Osteoblast (primary cell): ENCODE measurements at places on chromosomes 12 and 14. TPM values are rescaled to one million over a fixed set of nuclear protein-coding genes. Genes with fewer than 3 reads are reported as not detected.

DNA sequence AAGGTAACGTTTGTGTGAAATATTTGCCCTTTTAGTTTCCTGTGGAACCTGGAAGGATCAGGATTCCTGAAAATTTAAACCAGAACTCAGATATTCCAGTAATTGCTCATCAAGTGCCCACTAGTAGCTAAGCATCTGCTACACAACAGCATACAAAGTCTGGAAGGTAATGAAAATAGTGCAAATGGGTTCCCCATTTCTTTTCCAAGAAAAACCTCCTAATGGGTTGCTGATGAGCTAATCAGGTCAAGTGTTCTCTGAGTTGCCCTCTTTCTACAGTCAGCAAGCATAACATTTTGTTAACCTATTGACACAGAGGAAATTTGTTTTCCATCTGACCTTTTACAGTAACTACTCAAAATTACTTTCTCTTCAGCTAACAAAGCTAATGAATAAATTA lies 83.6 kb upstream of the PMCH start:
- DNase-seq, result no peak
- H3K4me1 ChIP-seq, result no peaks in the 10 kb centered on the region
- no peak overlapping the region for H3K4me3 ChIP-seq
- no peak overlapping the region for H3K27ac ChIP-seq
- H3K27me3 ChIP-seq, result no peaks in the 10 kb centered on the region
- no peaks in the 10 kb centered on the region for H3K36me3 ChIP-seq

The AMN1 gene
- total RNA-seq, result 5.4 and 5.6 TPM in 2 replicates

DNA sequence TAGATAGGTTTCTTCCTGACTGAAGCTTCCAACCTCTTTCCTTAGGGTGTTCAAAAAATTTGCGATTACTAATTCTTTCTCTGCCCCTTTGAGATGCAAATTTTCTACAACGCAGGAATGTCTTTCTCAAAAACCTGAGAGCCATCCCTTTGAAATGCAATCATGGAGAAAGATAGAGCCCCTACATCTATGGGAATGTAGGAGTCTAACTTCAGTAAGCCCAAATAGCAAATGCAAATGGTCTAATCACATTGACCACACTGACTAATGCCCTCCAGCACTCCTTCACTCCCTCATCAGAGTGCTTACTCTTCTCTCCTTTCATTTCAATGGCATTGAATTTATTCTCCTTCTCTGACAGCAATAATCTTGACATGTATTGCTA lies 107.1 kb downstream of the SLC6A15 start:
- DNase-seq, result no peak
- H3K36me3 ChIP-seq, result no peaks in the 10 kb centered on the region
- no peak overlapping the region for H3K27ac ChIP-seq
- no peaks in the 10 kb centered on the region for H3K4me1 ChIP-seq

The OAS3 gene
- 1.8 and 6.9 TPM in 2 replicates for total RNA-seq

- peaks cover 11% of the 10 kb centered on the region for H3K4me1 ChIP-seq
- H3K36me3 ChIP-seq, result no peaks in the 10 kb centered on the region
- H3K27me3 ChIP-seq, result no peaks in the 10 kb centered on the region
- no peak for DNase-seq
- H3K27ac ChIP-seq, result no peak overlapping the region
Observed at GRCh38 chr14:102654298-102654697, 61.8 kb downstream of the RCOR1 start.
